Endodermal cell (in vitro differentiated cells): ENCODE measurements at places on chromosomes 6 and 20.

GRCh38 chr6:21664314-21665109 is 71.0 kb downstream of the SOX4 start:
- peak; percentile 91 for DNase-seq

- no peak for DNase-seq
Observed at GRCh38 chr20:24584538-24585356, 115.3 kb downstream of the SYNDIG1 start.

DNA sequence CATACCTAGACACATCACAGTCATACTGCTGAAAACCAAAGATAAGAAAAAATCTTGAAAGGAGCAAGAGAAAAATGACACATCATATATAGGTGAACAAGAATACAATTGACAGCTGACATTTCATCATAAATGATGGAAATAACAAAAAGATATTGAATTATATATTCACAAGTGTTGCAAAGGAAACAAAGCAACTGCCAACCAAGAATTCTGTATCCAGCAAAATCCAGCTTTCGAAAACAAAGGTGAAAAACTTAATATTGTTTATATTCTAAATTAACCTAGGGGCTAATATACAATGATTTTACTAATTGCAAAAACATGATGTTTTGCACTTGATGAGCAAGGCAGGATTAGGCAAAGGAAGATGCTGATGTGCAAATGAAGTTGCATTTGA is 84.3 kb downstream of the MOXD1 start:
- no peak for DNase-seq

DNA sequence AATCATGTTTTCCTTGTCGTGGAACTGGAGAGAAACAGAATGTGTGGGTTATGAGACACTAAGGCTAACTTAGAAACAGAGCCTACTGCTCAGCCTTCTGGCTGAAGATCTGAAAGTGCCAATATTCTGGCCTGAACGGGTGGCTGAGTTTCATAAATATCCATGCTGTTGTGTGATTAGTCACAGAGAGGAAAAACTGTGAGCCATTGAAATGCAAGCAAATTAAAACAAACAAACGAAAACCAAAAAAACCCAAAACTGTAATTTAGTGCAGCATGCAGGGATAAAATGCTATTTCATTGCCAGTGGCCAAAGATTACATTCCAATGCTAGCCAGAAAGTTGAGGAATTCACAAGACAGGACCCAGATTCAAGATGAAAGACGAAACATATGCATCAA is 315.1 kb downstream of the UBE3D start:
- DNase-seq, result no peak

GRCh38 chr6:129936329-129937165 is 75.4 kb upstream of the TMEM244 start:
- DNase-seq, result peak; percentile 78

- no peak for DNase-seq
Observed at GRCh38 chr6:135071541-135071940, 16.9 kb upstream of the HBS1L start.

DNA sequence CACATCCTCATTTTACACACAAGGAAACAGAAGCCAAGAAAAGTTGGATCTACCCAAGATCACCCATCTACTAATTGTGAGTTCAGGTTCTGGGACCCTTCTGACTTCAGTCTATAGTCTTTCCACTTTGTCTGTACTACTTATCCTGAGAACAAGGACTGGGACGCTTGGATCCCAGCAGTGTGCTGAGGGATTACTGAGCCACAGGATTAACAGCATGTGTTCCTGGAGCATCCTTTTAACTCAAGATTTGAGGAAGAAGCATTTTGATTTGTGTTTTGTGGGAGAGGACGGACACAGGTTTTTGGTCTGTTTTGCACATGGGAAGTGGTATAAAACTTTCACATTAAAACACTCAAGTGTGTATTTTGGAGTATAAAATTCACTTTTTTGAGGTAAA is 4.4 kb downstream of the ENPP4 start:
- DNase-seq, result no peak

GRCh38 chr6:26065952-26066380 is 21.3 kb upstream of the HFE start:
- peak; percentile 74 for DNase-seq
